HuH-7.5 (cell line): ENCODE measurements at places on chromosomes 5 and 9.

DNA sequence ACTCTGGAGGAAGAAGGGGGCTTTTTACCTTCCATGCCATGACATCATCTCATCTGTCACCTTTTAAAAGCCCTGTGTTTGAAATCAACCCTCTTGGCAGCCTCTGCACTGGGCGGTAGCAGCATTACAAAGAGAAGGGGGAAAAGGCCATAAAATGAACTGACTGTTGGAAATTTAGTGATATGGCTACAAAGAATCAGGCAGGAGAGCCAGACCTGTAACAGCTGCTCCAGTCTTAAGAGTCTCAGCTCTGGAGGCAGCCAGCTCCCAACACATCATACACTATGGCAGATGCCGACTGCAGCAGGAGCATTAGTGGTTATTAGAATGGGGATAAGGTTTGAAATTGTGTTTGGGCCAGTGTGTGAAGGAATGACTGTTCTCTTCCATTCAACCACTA, 257.5 kb downstream of the DMAC1 start:
- DNase-seq, result no peak

GRCh38 chr5:74031536-74031935, 405.5 kb downstream of the ARHGEF28 start:
- no peak for DNase-seq

- no peak for DNase-seq
These were observed 50.5 kb upstream of the EXOC3 start for GRCh38 chr5:392431-392988.

DNA sequence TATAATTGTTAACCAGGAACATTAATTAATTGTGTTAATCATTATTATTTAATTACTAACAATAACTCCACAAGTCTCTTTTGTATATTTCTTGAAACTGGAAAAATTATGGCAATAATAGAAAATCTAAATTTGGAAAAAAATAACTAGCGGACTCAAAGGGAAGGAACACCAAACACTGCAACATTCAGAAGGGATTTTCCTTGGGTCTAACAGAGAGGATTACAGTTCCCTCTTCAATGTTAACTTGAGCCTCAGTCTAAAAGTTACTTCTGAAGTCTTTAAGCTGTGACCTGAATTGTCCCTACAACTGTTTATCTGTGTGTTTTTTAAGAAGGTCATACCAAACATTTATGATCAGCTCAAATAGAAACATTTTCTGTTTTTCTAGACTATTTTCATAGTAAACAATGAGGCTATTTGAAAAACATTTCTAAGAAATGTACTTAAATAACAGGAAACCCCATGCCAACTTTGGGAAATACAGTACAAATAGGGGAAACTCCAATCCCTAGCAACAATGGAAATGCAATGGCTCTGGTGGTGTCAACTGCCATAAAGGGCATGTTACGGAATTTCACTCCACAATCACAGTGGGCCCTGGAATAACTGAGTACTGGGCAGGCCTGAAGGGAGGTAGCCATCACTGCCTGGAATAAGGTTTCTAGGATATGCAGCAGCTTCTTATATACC, 61.2 kb downstream of the MCTP1 start:
- DNase-seq, result no peak

DNA sequence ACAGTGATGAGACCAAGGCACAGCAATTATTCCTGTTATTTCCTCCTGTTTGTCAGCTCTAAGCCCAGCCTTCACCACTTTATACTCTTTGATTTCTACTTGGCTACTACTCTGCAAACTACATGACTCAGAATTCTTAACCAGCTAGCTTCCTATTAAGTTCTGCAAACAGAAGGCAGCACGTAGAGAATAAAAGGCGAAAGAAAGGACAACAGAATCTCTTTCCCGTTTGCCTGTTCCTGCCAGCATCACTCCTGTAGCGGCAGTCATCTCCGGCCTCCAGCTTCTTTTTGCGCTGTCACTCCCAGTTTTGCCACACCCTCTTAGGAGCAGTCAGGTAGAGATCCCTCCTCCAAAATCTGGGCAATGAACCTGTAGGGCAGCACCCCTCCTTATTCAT, 29.9 kb downstream of the DPYSL3 start:
- DNase-seq, result no peak

DNA sequence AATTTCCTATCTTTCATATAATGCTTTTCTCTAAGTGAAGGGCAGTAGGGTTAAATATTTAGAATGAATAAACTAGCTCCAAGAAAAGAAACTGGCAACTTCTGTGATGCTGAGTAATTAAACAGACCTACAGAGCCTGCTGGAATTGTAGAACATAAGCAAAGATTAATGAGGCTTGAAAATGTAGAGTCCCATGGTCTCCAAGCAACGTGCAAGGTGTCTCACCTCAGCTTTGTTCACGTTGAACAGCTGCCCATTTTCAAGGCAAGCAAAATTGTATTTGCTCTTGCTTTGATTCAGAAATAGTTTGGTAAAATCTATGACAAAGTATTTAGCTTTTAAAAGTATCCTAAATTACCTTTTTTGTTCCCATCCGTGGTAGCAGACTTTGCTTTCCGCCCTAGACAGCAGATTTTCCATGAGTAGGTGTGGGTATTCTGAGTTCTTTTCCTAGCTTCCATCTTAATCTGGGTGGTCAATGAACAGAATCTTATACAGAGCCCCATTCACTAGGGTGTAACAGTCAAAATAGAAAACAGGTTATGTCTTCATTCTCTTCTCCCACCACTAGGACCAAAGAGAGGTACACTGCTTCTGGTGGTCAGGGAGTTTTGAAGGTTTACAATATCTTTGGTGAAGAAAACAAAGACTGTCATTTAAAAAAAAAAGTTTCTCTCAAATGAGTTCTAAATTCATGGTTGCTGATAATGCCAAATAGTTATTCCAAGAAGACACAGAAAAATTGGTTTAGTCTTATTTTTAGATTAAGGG, 52.1 kb upstream of the TYRP1 start:
- DNase-seq, result no peak

- DNase-seq, result no peak
These were observed 141.0 kb downstream of the OLFM1 start for GRCh38 chr9:135228345-135228982.

- DNase-seq, result no peak
These were observed 336.9 kb downstream of the ARHGEF28 start for GRCh38 chr5:73962801-73963425.

GRCh38 chr5:59351076-59351794, 542.3 kb downstream of the PDE4D start:
- no peak for DNase-seq

- DNase-seq, result no peak
These were observed 483 bp downstream of the FBXL7 start for GRCh38 chr5:15500325-15501001.

GRCh38 chr9:28620011-28620410, 1046.7 kb upstream of the C9orf72 start:
- no peak for DNase-seq

DNA sequence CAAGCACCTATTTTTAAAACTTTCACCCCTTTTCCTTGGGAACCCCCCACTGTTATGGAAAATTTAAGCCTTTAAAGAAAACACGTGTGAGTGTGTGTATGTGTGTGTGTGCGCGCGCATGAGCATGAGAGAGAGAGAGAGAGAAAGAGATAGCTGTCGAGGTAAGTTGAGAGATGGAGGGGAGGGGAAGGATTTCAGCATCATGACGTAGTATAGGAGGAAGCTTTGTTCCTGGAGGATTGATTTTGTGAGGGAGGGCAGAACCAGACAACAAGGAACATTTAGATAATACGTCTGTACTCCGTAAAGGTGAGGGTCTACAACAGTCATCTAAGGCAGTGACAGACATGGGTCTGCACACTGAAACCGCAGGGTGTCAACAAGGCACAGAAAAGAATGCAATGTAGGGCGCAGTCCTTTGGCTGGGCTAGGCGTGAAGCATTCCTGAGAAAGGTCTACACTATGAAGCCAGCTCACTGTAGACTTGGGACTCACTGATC, 227.7 kb downstream of the SMARCA2 start:
- no peak for DNase-seq

GRCh38 chr9:37559855-37560592, 16.2 kb downstream of the FBXO10 start:
- no peak for DNase-seq

- DNase-seq, result no peak
These were observed 1866.7 kb upstream of the C9orf72 start for GRCh38 chr9:29439961-29440360.

DNA sequence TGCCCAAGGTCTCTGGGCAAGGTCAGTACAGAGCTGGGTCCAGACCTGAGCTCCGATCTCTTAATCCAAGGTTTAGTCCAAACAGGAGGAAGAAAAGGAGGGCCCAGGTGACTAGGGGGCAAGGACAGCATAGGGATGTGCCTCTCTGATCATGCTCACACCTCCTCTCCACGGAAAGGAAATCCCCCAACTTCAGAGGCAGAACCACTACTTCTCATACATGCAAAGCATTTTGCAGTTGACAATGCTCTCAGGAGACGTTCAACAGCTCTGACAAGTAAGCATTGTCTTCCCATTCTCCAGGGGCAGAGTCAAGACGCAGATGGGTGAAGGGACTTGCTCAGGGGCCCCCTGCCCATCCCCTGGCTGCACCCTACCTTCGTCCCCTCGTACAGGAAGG, 8.7 kb upstream of the CORO2A start:
- DNase-seq, result no peak

DNA sequence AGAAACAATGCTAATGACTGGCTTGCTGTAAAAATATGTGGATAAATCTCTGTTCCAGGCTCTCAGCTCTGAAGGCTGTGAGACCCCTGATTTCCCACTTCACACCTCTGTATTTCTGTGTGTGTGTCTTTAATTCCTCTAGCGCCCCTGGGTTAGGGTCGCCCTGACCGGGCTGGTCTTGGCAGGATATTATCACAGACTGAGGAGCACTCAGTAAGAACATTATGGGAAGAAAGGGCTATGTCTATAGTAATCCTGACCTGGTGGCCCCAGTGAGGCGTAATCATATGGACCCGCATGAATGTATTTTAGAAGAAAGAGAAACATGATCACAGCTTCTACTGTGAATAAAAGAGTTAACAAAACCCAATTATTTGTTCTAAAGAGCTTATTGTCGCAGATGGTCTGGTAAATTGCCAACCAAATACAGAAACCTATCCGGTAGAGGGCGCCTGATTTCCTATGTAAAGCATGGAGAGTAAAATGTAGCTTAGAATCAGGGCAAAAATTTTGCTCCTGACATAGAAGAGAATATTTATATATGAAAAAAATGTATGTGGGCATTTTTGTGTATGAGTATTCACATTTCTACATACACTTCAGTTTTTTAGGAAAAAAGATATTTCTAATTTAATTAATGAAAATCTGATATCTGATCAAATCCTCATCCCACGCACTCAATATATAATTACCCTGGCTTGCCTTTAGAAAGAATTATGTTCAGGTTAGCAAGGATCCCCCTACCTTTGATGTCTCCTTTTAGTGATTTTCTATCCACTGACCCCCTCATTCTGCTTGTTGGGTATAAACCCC, 5.8 kb upstream of the IFNA1 start:
- DNase-seq, result no peak

DNA sequence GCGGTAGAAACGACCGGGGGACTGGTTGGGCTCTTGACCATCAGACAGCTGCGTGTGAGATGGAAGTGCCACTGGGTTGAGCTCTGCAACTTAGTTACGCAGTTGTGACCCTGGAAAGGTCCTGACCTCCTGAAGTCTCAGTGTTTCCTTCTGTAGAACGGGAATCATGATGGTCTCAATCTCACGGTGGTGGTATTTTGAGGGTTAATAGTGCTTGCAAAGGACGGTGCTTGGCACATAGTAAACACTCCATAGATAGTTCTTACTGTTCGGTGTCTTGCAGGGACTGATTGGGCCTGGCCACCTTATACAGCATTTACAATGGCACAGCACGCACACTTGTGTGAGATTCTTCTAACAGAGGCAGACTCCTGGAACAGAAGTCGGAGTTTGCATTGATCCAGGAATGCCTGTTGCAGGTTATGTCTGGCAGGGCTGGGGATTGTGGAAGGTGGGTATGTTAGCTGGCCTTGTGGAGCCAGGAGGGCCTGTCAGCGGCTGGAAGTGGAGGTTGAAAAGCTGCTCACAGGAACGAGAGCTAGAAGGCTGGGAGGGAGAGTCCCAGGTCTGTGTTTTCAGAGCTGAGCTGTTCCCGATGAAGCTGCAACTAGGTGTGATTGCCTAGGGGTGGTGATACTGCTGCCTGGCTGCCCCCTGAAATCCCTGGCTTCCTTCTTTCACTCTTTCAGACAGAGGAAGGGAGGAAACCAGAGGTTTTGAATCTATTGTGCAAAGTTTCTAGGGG, 962 bp upstream of the TXN start:
- no peak for DNase-seq

GRCh38 chr9:16768816-16769215, 101.7 kb downstream of the BNC2 start:
- DNase-seq, result no peak

- DNase-seq, result no peak
These were observed 331.1 kb downstream of the TMEM38B start for GRCh38 chr9:106025453-106025852.

GRCh38 chr9:35679766-35680330, 6.1 kb downstream of the CA9 start:
- DNase-seq, result no peak

GRCh38 chr5:181105391-181106025, 25.5 kb downstream of the OR2V1 start:
- no peak for DNase-seq

GRCh38 chr5:60494144-60494543, 205.8 kb downstream of the DEPDC1B start:
- DNase-seq, result no peak

DNA sequence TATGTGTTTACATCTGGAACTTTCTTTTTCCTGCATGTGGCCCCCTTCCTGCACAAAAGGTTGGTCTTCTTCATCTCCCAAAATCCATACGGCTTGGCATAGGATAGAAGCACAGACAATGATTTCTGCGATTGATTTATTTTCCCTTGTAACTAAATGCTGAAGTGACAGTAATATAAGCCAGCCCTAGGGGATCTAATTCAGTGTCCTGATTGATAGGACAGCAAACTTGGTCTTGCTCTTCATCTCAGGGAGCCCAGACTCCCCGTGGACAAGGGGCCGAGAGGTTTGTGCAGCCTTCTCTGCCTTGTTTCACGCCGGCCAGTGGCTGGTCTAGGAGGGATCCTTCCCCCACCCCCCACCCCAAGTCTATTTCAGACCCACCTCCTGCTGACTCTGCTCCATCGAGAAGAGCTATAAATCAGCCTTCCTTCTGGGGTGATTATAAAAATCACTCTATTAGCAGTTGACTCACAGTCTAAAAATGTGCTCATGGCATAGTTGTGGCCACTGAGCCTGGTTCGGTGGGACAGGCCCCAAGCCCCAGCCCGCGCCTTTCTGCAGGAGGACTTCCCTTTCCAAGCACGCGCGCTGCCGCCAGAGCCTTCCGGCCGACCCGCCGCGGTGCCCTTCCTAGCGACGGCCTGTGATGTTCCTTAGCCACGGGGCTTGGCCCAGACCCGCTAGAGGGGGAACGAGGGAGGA, 89.8 kb upstream of the COL5A1 start:
- DNase-seq, result no peak
